CD4-positive, alpha-beta T cell treated with Interleukin-1 beta for 1 hour (primary cell): ENCODE measurements at places on chromosomes 7 and 10.

GRCh38 chr7:99120916-99121315 lies 23.0 kb downstream of the SMURF1 start:
- no peak for DNase-seq

GRCh38 chr7:5214236-5214635 lies 24.2 kb downstream of the WIPI2 start:
- no peak for DNase-seq

DNA sequence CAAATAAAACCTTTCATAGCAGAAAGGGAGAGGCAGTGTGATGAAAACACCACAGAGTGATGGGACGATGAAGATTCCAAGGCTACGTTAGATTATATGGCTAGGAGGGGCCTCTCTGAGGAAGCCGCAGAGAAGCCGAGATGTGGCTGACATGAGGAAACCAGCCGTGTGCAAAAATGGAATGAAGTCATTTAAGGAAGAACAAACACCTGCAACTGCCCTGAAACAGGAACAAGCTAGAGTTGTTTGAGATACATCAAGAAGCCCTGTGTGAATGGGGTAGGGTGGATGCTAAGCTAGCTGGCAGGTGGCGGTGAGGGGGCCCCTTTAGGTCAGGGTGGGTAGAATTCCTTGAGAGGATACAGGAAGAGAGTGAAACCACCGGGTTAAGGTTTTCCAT lies 129.5 kb downstream of the KLF6 start:
- peak; percentile 28 for DNase-seq

- no peak for DNase-seq
Measured at GRCh38 chr10:74728225-74728624, 98.2 kb upstream of the KAT6B start.

GRCh38 chr10:33052263-33052875 lies 94.3 kb upstream of the ITGB1 start:
- DNase-seq, result no peak

DNA sequence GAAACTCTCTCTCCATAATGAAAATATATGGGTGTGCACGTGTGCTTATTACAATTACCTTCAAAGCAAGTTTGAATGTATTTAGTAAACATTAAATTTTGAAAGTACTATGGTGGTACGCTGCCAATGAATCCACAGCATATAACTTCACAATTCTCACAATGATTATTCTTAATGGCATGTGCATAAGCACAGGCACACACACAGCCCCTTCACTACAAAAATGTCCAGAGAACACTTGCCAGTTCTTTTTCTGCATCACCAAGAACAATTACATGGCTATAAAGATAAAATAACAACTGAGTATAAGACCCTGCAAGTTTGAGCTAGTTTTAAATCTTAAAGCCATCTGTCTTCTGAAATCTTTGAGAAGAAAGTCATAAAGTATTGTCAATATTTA lies 22.2 kb downstream of the SGCE start:
- DNase-seq, result no peak

DNA sequence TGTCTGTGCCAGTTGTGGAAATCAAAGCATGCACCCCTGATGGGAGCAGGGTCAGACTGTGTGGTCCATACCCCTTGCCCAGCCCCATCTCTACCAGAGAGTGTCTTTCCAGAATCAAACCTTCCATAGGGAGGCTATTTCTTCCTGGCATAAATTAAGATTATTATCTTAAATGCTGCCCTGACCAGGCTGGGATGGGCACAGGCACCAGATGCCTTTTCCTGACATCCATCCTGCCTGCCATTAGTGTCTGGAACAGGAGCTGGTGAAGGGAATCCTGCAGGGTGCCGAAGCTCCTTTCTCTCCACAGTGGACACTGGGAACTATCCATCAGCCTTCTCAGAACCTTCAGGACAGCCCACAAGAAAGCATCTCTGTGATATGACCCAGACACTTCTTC lies 296.3 kb downstream of the GRID1 start:
- DNase-seq, result no peak

GRCh38 chr7:763762-764161 lies 36.7 kb upstream of the PRKAR1B start:
- no peak for DNase-seq

DNA sequence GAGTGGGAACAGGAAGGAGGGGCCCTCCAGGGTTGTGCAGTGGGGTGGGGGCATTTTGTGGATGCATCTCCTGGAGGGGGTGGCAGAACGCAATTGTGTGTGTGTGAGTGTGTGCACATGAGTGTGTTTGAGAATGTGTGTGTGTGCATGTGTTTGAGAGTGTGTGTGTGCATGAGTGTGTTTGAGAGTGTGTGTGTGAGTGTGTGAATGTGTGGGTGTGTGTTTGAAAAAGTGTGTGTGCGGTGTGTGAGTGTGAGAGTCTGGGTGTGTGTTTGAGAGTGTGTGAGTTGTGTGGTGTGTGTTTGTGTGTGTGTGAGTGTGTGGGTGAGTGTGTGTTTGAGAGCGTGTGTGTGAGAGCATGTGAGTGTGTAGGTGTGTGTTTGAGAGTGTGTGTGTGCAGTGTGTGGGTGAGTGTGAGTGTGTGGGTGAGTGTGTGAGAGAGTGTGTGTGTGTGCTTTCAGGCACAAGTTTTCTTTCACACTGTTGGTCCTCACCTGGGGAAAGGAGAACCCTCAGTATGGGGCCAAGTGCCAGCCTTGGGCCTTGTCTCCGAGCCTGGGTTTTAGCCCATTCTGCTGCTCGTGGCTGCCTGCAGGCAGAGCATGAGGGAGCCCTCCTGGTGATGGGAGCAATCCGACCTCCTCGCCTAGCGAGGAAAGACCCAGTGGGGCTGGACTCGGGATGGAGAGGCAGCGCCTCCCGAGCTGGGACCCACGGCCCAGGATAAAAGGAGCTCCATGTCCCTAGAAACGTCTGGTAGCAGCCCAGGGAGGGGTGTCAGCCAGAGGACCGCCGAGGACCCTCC lies 35.6 kb downstream of the CDH23 start:
- DNase-seq, result no peak

DNA sequence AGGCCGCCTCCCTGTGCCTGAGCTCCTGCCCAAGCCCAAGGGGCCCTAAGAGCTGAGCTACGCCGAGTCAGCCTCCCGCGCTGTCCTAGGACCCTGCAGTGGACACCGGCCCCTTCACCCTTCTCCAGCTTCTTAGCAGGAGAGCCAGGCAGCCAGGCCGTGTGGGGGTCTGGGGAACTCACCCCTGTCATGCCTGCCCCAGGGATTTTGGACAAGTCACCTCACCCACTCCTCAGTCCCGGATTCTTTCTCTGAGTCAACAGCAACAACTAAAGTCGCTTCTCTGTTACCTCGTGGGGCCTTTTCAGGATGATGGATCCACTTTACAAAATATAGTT lies 79.3 kb downstream of the MKI67 start:
- no peak for DNase-seq

DNA sequence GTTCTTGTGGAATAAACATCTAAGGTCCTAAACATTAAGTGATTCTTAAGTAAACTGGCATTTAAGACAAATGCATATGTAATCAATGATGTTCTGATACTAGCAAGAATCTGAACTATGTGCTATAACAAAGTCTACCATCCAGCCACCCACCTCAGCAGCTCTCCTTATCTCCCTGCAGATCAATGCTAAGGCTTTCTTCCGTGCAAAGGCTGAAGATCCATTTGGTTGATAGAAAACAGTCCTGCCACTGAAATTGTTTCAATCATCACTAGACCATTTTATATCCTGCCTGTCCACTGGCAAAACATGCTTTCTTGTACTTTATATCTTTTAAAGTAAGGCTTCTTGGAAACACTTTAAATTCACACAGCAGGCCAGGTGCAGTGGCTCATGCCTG lies 6.3 kb upstream of the SMKR1 start:
- no peak for DNase-seq

- DNase-seq, result peak; percentile 32
Measured at GRCh38 chr7:38932509-38933168, 23.6 kb upstream of the VPS41 start.

GRCh38 chr10:59234194-59234593 lies 57.8 kb downstream of the PHYHIPL start:
- DNase-seq, result no peak

GRCh38 chr10:3473271-3473670 lies 300.7 kb upstream of the PITRM1 start:
- DNase-seq, result no peak

GRCh38 chr10:8037941-8038894 lies 16.3 kb upstream of the GATA3 start:
- DNase-seq, result no peak

DNA sequence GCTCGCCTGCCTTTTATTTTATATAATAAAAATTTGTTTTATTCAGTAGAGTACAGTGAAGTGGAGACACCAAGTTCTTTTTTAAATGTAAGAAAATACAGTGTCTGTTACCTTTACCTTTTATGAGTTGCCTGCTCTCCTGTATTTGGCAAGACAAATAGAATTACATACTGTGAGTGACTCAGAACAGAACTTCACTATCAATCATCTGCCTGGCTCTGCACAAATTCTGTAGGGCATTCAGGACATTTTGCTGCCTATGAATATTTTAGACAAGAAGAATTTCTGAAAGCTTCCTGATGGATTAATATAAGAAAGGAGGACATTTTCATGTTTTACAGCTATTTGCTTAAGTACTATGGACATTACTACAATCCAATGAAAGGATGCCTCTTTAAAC lies 135.4 kb upstream of the PHF14 start:
- no peak for DNase-seq

DNA sequence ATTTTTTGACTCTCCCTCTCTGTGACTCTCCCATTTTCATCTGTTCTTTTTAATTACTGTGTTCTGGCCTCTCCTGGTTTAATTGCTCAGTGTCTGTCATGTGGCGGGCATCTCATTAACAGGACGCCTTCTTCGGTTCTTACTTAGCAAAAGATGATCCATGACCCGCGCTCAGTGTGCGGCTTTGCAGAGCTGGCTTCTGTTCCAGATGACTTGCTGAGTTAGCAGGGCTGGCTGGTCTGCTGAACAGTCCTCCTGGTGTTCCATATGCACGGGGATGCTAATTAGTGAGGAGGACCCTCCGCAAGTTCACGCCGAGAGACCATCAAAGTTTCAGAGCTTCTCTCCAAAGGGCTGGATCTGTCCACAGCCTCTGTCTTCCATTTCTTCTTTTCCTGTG lies 258.6 kb upstream of the MKI67 start:
- DNase-seq, result no peak

- peak; percentile 6 for DNase-seq
Measured at GRCh38 chr7:18177815-18178660, 150.4 kb upstream of the PRPS1L1 start.

DNA sequence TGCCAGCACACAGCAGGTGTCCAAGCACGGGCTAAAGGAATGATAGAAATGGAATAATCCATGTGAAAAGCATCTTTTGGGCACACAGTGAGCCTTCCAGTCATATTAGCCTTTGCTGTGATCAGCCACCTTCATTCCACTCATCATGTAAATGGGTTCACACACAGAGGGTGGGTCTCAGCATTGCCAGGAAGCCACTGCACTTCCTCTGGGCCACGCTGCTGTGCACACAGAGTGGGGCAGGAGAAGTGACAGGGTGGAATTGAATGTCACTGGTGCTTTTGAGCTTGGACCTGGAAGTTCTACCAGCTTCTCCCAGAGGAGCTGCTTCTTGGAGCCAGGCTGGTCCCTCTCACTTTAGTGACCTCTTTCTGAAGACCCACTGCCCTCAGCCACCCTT lies 203.5 kb downstream of the USP6NL start:
- DNase-seq, result peak; percentile 34

GRCh38 chr7:106224797-106225196 lies 60.0 kb downstream of the NAMPT start:
- no peak for DNase-seq

DNA sequence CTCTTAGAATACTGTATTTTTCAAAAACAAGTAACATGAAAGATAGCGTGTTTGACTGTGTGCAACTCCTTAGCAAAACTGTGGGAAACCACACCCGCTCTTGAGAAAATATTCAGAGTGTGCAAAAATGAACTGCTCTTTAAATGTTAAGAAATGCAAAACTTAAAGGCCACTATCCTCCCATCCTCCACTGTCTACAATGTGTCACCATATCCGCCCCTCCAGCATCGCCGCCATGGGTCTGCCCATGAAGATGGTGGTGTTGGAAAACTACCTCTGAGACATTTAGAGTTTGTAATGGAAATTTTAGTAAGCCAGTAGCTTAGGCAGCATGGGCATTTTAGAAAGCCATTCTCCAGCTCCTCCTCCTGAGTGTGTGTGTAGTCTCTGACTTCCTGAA lies 20.1 kb upstream of the NMT2 start:
- DNase-seq, result no peak

DNA sequence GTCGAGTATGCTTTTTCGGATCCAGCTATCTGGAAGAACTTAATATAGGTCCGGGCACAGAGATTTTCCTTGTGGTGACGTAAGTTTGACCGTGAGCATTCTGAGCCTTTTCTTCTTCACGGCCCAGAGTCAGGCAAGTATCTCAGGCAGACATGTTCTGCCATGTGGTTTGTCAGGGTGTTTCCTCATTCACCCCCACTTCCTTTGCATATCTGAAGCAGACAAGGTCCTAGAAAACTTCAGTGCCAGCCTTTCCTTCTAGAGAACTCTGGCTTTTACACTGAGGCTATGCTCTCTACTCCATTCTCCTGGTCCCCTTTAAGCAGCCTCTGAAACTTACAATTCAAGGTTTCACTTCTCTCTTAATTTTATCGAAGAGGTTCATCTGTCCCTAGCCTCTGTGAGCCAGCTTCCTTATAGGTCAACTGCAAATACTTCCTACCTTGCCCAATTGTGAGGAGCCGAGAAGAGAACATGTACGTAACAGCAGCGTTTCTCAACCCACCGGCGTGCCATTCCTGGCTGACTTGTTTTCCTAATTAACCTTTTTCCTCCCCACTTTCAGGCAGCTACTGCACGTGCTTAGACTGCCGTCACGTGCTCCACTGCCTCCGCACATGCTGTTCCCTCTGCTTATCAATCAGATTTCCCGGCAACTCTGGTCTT lies 47.3 kb downstream of the CDCA7L start:
- peak; percentile 38 for DNase-seq

DNA sequence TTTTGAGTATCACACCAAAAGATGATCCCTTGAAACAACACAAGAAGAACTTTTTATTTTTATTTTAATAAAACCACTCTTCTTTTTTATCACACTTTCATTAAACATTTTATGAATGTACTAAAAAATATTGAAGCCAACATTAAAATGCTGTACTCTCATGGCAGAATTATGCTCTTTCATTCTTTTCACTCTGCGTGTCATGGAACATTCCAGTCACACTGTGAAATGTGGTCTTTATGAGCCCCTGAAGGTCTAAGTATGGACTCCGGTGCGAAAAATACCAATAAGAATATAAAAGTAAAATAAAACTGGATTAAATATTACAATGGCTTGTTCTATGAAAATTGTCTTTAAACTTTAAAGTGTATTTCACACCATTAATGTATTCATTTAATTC lies 148.4 kb downstream of the TMEM26 start:
- no peak for DNase-seq

DNA sequence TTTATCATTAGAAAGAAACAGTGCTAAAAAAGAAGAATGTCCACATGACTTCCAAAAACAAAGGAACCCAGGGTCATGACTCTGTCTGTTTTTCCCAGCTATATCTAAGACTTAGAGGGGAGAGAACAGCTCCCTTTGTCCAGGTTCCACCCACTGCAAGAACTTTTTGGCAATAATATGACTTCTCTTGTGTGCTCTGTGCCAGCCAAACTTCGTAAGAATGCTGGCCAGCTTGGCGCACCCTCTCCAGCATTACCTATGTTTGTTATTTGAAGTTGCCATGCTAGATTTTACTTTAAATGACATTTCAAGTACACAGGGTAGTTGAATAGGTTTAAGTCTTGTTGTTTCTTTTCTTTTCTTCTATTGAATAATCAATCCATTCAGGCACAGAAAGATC lies 371.4 kb downstream of the KCNMA1 start:
- DNase-seq, result no peak

- DNase-seq, result no peak
Measured at GRCh38 chr7:36029311-36029710, 123.7 kb upstream of the EEPD1 start.
